ENCODE measurements at places on chromosomes 11 and 22.

- DNase-seq, result no peak
These were observed 19.7 kb upstream of the DNAJB13 start for GRCh38 chr11:73931039-73931645.

GRCh38 chr11:116610190-116610589 lies 162.6 kb downstream of the BUD13 start:
- no peak for DNase-seq

GRCh38 chr11:69511358-69512055 lies 30.0 kb downstream of the LINC01488 start:
- DNase-seq, result no peak

DNA sequence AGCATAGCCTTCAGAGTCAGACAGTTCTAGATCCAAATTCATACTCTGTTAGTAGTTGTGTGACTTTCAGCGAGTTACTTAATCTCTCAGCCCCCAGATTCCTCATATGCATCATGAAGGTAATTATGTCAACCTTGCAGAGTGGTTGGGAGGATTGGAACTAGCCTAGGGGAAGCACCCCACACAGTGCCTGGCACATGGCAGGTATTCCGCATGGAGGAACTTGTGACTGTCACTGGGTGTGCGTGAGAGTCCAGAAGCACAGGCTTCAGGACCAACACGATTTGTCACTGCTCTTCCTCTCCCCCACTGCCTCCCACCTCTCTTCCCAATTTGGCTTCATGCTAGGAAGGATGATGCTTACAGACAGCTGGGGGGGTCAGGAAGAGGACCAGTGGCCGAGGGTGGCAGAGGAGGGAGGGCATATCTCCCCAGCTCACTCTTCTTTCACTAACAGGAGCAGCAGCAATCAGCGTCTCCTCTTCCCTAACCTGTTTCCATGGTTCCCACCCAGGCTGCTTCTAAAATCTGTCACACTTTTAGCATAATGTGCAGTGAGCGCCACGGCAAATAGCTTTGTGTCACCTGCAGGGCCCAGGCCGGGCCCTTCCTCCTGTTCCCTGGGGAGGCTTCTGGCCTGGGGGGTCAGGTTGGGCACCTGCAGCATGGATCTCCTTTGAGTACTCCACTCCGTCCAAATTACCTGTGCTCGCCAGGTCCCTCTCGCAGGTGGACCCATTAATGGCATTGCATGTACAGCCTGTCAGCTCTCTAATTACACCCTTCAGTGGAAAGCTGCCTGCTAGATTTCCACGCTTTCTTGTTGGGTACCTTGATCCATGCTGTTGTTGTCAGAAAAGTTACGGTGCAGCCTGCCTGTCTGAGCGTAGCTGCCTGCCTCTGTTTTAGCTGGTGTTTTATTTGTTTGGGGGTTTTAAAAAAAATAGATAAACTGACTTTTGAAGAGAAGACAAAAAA lies 400.4 kb downstream of the NXPE2 start:
- DNase-seq, result no peak

DNA sequence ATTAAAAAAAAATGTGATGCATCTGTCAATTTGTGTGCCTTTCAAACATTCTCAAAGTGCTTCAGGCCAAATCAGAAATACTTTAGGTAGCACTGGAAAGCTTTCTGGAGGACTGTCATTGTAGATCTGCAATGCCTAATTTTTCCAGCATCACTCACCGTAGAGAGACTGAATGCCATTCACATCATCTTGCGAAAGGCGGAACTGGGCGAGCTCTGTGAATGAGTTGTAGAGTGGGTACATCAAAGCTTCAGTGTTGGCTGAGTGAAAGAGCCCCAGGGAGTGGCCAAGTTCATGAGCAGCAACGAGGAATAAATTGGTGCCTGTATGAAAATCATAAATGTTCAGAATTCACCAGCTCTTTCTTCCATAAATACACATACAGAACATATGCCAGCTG lies 4.0 kb downstream of the MMP10 start:
- DNase-seq, result no peak

GRCh38 chr22:22157348-22157725 lies 87.2 kb upstream of the VPREB1 start:
- no peak for DNase-seq

DNA sequence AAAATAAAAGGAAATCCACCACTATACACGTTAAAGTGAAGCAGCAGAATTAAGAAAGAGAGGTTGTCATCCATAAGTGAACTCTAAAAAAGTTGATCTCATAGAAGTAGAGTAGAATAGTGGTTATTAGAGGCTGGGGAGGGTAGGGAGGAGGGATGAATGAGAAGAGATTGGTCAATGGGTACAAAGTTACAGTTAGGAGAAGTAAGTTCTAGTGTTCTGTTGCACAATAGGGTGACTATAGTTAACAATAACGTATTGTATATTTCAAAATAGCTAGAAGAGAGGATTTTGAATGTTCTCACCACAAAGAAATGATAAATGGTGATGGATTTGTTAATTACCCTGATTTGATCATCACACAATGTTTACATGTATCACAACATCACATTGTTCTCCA lies 72.0 kb downstream of the CD82 start:
- DNase-seq, result no peak

- no peak for DNase-seq
These were observed 23.1 kb downstream of the DDIAS start for GRCh38 chr11:82924522-82925224.

- DNase-seq, result no peak
These were observed 37.1 kb downstream of the MCM5 start for GRCh38 chr22:35437049-35437448.

DNA sequence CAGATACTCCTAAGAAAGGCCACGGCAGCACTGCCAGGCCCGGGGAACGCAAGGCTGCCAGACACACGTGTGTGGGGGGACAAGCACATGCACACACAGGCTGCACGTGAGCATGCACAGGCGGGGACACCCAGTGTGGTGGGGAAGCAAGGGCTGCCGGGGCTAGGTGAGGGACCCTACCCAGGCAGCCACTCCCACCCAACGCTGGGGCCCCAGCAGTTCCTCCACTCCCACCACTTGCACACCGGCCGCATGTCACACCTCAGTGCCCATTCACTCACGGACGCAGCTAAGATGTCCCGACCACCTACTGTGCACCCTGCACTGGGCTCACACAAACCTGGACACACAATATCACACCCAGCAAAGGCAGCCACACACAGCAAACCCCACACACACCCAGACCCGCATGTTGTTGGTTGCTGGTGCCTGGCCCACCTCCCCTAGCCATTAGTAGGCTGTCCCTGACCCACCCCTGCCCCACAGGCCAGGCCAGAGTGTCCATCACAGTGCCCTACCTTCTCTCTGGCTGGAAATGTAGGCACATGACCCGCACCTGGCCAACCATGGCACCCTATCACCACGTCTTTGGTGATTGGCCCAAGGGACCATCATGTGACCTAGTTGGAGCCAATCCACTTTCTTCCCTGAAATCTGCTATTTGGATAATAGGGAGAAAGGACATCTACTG lies 8.8 kb downstream of the SSTR3 start:
- DNase-seq, result no peak

DNA sequence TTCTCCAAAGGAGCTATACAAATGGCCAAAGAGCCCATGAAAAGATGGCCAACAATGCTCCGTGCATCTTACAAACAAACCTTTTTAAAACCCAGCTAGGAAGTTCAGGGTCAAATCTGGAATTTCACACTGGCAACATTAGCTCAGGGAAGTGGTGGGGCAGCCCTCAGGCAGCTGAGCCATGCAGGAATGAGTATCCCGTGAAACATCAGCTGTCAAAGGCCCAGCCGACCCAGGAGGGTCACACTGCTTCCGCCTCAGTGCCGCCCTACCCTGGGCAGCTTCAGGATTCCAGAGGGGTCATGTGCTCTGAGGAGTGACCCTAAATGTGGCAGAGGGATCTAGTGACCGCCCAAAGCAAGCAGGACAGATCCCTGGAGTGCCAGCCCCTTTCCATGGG lies 73.4 kb downstream of the LINC01488 start:
- DNase-seq, result no peak

- no peak for DNase-seq
These were observed 33.0 kb downstream of the MOB2 start for GRCh38 chr11:1453611-1454034.

Measured in stimulated activated CD4-positive, alpha-beta T cell treated with anti-CD3 and anti-CD28 coated beads, Interleukin-1b, Interleukin-23, amount 100 ng/mL, for 1 hour (primary cell).